Stimulated activated effector memory CD8-positive, alpha-beta T cell treated with anti-CD3 and anti-CD28 coated beads, Interleukin-12 subunit alpha, Interleukin-12 subunit beta, amount 100 ng/mL, for 72 hours (primary cell): ENCODE measurements at places on chromosomes 5 and 9.

- no peak for DNase-seq
Observed at GRCh38 chr9:134707031-134707680, 65.6 kb downstream of the COL5A1 start.

GRCh38 chr9:132610661-132611060 is 28.3 kb downstream of the BARHL1 start:
- DNase-seq = no peak

DNA sequence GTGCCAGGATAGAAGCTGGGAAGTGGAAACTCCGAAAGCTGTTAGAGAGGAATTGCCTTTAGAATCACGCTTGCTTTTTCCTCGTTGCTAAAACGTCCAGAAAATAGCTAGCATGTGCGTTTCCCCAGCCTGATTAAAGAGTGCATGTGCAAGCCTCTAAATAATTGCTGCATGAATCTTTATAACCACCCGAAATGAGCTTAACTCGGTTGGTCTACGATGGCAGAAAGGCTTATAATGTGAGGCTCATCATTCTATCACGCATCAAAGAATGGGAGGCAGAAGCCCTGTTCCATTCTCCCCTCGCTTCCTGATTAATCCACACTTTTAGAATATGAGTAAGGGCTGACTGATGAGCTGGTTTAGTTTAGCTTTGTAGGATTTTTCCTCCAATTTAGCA is 394.6 kb upstream of the WWC1 start:
- no peak for DNase-seq

GRCh38 chr5:92002721-92003274 is 619.7 kb upstream of the ARRDC3 start:
- DNase-seq = no peak

GRCh38 chr9:22238809-22239684 is 207.6 kb upstream of the DMRTA1 start:
- no peak for DNase-seq

- no peak for DNase-seq
Observed at GRCh38 chr5:119078861-119079260, 8.0 kb downstream of the DMXL1 start.

DNA sequence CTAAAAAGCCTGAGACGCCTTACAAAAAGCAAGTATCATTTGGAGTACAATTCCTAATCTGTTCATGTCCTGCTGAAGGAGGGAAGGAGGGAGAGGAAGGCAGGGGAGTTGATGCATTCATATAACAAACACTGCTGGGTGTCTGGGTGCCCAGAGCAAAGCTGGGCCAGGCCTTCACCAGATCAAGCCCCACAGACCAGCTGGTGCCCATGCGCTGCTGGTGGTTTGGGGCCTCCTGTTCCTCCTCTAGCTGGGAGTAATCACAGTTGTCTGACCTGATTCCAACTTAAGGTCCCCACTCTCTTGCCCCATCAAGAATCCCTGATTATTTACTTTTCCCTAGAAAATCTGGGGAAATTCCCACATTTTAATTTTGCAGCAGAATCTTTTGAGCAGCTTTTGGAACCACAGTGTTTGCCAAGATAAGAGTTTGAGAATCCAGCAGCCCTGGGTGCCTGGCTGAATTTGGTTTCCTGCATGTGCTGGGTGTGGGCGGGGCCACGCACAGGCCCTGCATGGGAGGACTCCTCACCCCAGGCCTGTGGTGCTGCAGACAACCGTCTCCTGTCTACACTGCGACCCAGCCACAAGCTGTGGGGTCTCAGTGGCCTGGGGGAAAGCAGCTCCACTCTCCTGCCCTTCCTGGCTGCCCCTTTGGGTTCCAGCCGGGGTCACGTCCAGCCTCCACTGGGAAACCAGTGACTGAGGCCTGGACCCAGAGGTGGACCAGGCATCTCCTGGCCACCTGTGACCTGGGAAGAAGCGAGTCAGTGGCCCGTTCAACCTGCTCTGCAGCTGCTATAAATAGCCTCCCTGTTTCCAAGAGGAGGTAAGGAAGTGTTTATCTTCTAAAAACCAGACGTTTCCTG is 47.5 kb downstream of the NEURL1B start:
- DNase-seq = no peak

GRCh38 chr5:138226910-138227309 is 13.8 kb upstream of the CDC23 start:
- DNase-seq = no peak

DNA sequence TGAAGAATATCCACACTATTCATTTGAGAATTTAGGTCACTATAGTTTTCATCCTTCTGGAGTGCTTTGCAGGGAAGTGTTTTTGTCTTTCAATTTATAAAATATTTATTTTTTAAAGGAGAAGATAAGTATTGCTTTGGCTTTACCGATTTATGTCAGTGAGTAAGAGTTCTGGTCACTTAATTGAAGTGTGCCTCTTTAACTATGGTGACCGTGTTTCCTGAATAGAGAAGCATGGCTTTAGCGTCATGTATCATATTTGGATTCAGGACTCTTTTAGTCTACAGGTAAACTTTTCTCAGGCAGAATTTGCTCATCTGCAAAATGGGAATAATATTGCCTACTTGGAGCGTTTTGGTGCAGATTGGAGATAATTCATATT is 902 bp downstream of the BDP1 start:
- DNase-seq = no peak

DNA sequence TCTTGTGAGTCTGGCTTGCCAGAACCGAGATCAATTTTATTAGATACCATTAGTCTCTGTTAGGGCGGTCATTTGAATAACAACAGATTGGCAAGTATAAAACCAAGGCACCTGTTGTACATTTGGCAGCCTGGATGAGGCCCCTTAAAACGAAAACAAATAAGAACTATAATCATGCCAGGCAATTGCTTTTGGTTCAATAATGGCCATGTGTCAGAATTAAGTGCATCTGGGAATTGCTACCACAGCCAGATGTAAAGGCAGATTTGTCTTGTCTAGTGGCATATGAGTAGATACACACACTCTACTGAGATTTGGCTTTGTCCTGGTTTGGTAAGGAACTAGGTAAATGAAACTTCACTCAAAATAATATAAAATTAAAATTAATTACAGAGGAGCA is 1046.2 kb upstream of the DMAC1 start:
- DNase-seq = no peak

GRCh38 chr5:3317051-3317795 is 278.4 kb upstream of the IRX1 start:
- DNase-seq = no peak

DNA sequence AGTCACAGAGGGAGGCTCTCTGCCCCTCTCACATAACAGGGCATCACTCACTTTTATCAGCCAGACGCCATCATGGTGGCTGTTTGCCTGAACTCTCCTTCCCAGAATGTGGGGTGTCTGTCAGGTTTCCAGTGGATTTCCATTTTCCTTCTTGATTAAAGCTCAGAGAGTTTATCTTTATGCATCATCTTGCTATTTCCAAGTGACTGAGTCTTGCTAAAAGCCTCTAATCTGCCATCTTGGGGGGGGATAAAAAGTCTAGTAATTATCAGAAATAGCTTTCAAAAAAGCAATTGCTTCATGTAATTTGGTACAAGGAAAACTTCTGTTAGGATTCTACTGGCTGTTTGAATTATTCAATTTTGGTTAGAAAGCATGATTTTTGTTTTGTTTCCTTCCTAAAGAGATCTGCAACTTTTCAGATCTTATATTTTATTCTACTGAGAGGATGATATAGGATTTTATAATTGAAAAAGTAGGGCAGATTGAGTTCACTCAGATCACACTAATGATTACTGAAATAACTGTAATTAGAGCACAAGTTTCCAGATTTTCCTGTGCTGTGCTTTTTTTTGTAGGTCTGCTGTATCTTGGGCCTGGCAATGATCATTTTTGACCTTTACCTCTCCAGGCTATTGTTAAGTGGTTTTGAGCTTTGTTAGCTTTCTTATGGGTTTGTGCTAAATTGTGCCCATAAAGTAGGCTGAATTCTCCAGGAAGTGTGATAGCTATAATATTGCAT is 661.5 kb downstream of the TLE4 start:
- no peak for DNase-seq

DNA sequence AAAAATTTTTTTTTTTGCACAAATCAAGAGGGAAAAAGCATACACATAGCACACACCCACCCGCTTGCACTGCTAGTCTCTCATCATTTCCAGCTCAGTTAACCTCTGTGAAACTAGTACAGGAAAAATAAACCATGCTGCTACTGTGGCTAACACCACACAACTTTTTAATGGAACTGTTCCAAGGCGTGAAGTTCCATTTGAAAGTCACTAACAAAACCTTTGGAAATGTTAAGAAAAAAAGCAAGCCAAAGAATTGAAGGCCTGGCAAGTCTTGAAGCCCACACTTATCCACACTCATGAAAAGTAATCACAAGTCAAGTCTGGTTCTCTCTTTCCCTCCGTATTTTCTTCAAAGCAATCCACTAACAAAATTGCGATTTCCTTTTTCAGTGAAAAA is 116.3 kb downstream of the FANCC start:
- DNase-seq = no peak

- DNase-seq = no peak
Observed at GRCh38 chr5:150593996-150594395, 46.5 kb upstream of the SYNPO start.

- DNase-seq = peak; percentile 24
Observed at GRCh38 chr9:130866474-130866965, 30.1 kb downstream of the QRFP start.

- DNase-seq = no peak
Observed at GRCh38 chr5:22542340-22542739, 310.8 kb downstream of the CDH12 start.

DNA sequence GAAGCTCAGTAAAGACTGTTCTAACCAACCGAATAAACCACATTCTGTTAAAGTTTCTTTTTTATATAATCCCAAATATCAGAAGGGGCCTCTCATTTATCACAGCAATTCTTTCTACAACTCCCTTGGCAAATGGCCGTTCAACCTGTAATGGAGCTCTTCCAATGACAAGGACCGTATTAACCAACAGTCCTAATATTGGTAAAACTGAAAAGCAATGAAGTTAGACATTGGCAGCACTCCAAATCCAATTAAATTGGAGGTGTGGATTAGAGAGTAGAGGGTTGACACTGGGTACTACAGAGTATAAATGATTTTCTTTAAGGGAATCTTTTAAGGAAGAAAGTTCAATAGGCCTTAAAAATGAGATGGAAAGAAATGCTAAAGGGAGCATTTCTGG is 842 bp downstream of the TMED7 start:
- DNase-seq = no peak

DNA sequence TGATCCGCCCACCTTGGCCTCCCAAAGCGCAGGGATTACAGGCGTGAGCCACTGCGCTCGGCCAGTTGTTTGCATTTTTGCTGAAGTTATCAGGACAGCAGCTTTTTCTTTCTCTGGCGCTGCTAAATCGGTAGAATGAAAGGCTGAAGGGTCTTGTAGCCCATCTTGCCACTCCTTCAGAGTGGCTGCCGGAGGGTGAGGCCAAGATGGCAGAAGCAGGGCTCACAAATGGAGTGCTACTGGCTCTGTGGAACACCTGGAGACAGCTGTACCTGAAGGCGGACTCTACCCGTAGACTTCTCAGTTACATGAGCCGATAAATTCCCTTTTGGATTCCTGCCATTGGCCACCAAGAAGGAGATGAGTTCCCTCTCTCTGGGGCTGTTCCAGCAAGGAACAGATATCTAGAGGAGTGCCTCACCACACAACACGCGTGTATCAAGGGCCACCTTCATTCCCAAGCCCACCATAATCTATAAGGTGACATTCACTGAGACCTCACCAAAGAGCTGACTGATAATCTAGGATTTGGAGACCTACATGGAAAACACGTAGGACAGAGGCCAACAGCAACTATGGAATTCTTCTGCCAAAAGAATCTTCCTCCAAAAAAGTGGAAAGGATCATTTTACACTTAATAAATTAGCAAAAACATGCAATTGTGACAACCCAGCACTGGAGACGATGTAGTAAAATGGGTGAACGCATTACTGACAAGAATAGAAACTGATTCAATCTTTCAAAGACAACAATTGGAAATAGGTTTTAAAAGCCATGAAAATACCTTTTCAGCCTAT is 21.8 kb downstream of the STK10 start:
- no peak for DNase-seq

GRCh38 chr5:142176255-142176654 is 67.7 kb downstream of the NDFIP1 start:
- DNase-seq = no peak

- no peak for DNase-seq
Observed at GRCh38 chr9:135659252-135659651, 3.9 kb upstream of the LCN9 start.

DNA sequence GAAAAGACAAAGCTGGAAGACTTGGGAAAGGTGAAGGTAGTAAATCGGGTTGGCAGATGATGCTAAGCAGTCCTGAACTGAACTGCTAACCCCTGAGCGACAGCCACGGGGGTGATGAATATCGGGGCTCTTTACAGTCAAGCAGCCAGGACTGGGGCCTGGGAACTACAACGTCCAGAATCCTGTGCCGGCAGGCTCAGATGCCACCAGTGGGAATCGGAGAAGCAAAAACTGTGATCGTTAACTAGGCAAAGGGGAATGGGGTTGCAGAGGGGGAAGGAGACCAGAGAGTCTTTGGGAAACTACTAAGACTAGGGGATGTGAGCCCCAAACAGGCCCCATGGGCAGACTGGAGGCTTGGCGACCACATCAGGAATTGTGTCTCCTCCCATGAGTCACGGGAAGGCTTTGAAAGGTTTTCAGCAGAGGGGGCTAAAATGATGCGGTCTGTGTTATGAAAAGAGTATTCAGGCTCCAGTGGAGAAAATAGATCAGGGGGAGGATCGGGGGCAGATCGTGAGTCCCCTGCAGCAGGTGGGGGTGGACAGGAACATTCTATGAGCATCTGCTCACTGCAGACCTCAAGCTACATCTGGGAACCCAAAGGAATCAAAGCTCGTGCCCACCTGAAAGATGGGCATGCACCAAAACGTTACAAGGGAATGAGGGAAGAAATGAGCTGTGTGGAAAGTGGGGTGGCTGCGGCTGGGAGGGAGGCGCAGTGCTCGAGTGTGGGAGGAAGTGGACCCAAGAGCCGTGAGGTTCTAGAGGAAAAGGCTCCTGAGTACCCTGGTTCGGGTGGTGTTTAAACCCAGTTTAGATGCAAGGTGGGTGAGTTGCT is 53.8 kb downstream of the HRH2 start:
- no peak for DNase-seq

DNA sequence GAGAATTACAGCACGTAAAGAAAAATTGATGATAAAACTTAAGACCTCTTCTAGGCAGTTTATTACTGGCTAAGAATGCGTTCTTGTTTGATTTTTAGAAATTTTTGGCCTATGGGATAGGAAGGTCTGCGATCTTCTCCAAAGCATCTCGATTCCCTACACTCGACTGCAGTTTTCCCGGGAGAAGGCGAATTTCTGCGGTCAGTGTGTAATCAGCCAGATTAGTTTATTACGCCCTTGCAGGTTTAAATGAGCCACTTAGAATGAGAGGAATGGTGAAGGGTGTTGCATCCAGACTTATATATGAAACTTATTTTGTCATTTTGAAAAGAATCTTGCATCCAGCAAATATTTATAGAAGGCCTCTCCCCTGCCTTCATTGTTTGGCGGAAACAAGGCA is 1.2 kb downstream of the MTAP start:
- no peak for DNase-seq

- peak; percentile 13 for DNase-seq
Observed at GRCh38 chr9:126287166-126287866, 39.3 kb upstream of the MVB12B start.
